ENCODE measurements at places on chromosomes 16 and 17.

DNA sequence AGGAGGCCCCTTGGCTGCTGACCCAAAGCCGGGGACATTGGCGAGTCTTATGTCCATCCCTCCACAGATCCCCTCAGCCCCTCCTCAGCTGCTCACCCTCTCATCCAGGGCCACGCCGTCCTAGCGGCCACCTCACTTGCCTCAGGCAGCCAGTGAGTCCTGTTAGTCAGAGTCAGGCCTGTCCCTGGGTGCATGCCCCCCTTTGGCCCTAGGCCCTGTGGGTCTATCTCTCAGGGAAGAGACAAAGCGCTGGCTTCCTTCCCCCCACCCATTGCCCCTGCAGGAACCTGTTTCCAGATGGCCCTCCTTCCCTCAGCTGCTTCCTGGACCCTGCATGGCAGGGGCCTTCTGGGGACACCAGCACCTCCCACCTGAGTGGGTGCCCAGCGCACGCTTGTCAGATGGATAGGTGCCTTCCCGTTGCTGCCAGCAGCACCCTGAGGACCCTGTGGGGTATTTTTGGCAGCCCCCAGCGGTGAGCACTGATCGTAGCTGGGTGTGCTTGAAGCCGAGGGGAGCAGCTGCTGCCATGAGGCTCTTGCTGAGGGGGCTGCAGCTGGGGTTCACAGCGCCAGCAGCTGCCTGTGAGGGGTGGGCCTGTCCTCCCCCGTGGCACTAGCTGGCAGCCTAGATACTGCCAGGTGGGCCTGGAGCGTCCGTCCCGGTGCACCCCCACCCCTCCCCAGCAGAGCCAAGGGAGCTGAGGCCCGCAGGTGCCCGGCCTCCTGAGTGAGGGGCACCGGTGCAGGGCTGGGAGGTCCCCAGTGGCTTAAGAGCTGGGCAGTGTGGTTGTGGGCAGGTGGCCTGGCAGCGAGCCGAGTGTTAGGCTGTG is 8.4 kb downstream of the DBNDD1 start:
- DNase-seq = no peak

- DNase-seq = no peak
Measured at GRCh38 chr17:58327363-58328194, 1.0 kb downstream of the TSPOAP1 start.

- DNase-seq = peak; percentile 95
Measured at GRCh38 chr17:4220655-4221054, 43.1 kb downstream of the ANKFY1 start.

DNA sequence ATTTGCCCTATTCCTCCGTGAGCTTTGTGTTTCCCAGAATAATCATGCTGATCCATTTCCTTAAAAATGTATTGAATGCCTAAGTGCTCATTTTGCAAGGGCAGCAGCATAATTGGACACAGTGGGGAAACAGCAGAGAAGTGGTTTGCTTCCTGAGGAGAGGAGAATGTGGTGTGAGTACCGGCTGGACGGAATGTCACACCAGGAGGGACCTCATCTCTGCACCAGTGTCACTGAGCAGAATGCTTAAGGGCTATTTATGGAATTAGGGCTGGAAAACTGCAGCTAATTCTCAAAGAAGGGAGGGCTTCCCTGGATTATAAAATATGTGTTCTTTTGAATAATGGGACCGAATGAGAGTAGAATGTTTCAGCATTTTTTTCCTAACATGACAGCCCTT is 1100.6 kb upstream of the RBFOX1 start:
- DNase-seq = no peak

GRCh38 chr17:39928858-39929645 is 1.5 kb downstream of the LRRC3C start:
- peak; percentile 95 for DNase-seq

DNA sequence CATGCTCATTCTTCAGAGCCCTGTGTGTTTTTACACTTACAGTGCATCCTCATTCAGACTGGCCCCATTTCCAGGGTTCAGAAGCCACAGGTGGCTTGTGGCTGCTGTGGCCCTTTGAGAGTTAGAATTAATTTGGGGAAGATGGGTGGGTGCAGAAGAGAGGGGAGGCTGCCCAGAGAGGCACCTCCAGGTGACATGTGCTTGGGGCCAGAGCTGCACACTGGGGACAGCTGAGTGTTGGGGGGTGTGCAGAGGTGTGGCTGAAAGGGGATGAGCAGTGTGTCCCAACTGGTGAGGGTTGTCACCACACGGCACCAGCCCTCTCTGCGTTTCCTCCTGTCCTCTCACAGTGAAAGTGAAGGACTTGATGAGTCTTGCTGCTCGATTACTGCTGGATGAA is 6.9 kb upstream of the EIF1 start:
- DNase-seq = no peak

GRCh38 chr16:28543072-28543471 is 4.3 kb upstream of the NUPR1 start:
- peak; percentile 56 for DNase-seq

GRCh38 chr17:83068641-83069570 is 10.5 kb upstream of the METRNL start:
- DNase-seq = no peak

GRCh38 chr17:52158450-52159042 is at the start of gene CA10:
Gene CA10, minus strand, starts transcription at chr17:52158714.
- no peak for DNase-seq

- DNase-seq = no peak
Measured at GRCh38 chr17:17528696-17529652, 32.8 kb upstream of the RASD1 start.

DNA sequence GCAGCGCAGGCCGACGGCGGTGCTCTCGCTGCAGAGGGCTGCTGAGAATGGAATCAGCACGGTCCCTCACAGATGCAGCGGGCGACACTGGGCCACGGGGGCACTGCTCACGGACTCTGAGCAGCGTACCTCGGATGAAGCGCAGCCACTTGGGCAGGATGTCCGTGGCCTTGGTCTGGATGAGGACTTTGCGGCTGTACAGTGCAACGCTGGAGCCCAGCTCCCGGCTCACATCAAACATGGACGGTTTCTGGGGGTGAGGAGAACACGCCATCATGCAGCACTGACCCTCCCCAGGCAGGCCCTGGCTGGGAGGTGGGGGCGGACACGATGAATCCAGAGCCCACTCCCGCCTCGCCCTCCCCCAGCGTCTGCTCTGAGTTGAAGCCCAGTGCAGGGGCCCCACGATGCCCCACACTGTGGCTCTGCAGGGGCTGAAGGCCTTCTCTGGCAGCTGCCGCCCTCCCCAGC is 18.1 kb downstream of the DNASE1 start:
- DNase-seq = no peak

- DNase-seq = peak; percentile 85
Measured at GRCh38 chr17:7854851-7855659, at the start of gene TMEM88. Gene TMEM88, plus strand, starts transcription at chr17:7855066. Its CDS starts 9 bp downstream, at chr17:7855075.

DNA sequence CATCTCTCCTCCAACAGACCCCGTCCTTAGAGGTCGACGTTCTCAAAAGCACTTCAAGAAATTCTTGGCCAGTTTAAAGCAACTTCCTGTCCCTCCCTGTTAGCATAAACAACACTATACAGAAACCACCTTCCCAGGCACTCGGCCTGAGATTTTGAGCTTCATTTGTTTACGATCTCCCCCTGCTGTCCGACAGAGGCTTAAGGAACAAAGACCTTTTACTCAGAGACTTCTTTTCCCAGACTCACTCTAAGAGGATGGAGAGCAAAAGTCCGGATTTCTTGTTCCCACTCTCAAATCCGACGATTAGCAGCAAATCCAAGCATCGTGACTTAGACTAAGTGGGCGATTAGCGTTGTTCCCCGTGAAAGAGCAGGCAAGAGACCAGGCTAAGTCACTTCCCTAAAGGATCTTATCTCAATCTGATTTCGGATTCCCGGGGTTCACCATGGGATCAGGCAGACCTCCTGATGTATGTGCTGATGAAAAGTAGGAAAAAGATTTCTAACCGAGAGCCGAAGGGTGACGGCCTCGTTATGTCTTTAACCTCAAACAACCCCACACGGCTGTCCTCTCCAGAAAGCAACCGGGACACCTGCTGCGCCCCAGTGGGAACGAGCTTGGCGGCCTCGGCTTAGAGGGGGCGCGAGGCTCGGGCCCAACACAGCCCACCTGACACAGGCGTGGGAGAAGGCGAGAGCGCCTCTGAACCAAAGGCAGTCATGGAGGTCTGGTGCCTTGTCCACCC is 598 bp downstream of the INPP5K start:
- peak; percentile 91 for DNase-seq

- DNase-seq = no peak
Measured at GRCh38 chr16:69033151-69033949, 72.1 kb upstream of the HAS3 start.
